Uterus (tissue), 4 donors: ENCODE measurements at places on chromosomes 13 and 19. TPM values are rescaled to one million over a fixed set of nuclear protein-coding genes. Genes with fewer than 3 reads are reported as not detected.

- H3K27me3 ChIP-seq: no peaks in the 10 kb centered on the region
- DNase-seq: no peak
- H3K4me1 ChIP-seq: no peaks in the 10 kb centered on the region
- H3K36me3 ChIP-seq: no peaks in the 10 kb centered on the region
- H3K4me3 ChIP-seq: no peak overlapping the region
Observed at GRCh38 chr13:104766319-104766718, 1700.1 kb upstream of the SLC10A2 start.

- no peaks in the 10 kb centered on the region for H3K4me1 ChIP-seq
- no peak for DNase-seq
- no peak overlapping the region for H3K27ac ChIP-seq
- H3K36me3 ChIP-seq: no peaks in the 10 kb centered on the region
- H3K27me3 ChIP-seq: no peaks in the 10 kb centered on the region
Observed at GRCh38 chr13:29487466-29488454, 107.7 kb downstream of the SLC7A1 start.

- DNase-seq: no peak
- H3K27ac ChIP-seq: no peak overlapping the region
- H3K4me1 ChIP-seq: no peaks in the 10 kb centered on the region
- no peaks in the 10 kb centered on the region for H3K36me3 ChIP-seq
- H3K27me3 ChIP-seq: no peaks in the 10 kb centered on the region
- H3K4me3 ChIP-seq: no peak overlapping the region
Observed at GRCh38 chr13:105084931-105085330, 1450.5 kb downstream of the EFNB2 start.

DNA sequence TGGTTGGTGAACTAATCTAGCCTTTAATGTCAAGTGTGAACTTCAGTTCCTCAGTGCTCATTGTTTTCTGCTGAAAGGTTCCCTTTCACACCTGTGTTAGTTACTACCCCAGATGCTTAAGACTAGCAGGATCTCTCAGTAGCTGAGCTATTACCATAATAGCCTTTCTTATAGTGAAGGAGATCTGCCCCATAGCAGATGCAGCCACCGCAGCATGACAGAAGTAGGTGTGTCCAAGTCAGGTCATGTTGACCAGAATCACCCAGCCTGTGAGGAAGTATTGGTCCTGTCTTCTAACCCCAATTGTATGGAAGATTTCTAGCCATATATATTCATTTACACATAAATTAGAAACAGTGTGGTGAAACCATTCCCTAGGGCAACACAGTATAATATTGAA, 37.3 kb downstream of the ZAR1L start:
- H3K27me3 ChIP-seq: no peaks in the 10 kb centered on the region
- no peak overlapping the region for H3K27ac ChIP-seq
- no peak overlapping the region for H3K4me3 ChIP-seq

IRS2 gene
- 20.3 TPM for total RNA-seq

GJA3 gene
- not detected for total RNA-seq

DNA sequence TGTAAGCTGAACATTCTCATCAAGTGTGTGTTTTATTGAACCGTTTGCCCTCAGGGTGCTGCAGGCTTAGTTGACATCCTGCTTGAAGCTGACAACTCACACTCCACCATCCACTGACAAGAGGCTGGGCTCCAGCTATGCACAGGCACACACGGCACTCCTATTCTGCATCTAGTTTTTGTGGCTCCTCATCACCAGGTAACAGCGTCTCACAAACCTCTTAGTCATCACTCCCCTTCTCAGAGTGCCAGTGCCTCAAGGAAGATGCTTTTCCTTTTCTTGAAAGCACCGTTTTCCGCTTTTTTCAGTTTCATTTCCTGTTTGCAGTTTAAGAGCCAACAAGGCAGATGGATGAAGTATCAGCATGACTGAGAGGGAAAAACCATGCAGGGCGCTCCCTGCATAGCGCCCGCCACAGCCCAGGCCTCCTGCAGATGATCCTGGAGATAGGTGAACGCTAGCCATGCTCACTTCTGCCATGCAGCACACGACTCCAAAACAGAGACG, 491.2 kb downstream of the COG6 start:
- no peaks in the 10 kb centered on the region for H3K27me3 ChIP-seq
- H3K36me3 ChIP-seq: no peaks in the 10 kb centered on the region
- no peak for DNase-seq

SLC27A5 gene
- total RNA-seq: 3.8 TPM

ZNF154 gene
- total RNA-seq: 27.4 TPM

DNA sequence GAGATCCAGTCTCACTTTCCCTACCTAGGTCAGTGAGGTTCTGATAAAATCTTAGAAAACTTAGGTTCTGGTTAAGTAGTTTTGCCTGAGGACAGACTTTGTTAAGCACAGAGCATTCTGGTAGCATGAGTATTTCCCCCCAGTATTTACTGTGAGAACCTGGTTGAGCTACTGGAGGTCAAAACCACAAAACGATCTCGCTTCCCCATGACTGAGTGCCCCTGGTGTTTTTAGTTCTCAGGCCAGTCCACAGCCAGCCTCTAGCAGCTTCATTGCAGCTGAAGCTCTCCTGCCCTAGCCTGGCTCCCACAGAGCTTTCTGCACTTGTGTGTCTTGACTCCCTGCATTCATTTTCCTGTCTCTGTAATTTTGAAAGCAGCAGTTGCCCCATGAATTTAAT, 1138.2 kb downstream of the UQCRFS1 start:
- H3K4me3 ChIP-seq: no peak overlapping the region
- no peak overlapping the region for H3K27ac ChIP-seq
- no peaks in the 10 kb centered on the region for H3K36me3 ChIP-seq
- H3K4me1 ChIP-seq: no peaks in the 10 kb centered on the region
- no peak for DNase-seq

DNA sequence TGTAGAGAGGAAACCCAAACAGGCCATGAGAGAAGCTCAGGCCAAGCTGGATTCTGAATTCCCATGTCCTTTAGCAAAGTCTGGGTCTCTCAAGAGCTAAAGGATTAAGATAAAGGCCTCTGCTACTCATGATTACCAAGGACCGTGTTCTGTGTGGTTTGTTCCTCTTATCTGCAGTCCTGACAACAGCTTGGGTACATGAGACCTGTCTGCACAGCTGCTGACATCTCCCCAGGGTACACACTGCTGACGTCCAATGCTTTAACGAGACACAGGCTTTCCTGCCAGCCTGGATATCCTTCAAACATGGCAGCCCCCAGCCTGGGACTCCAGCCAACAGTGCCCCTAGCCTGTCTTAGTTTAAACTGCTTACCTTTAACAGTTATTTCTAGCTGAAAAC, 211.0 kb downstream of the SLC7A1 start:
- no peak for DNase-seq
- no peaks in the 10 kb centered on the region for H3K36me3 ChIP-seq
- no peak overlapping the region for H3K4me3 ChIP-seq
- no peak overlapping the region for H3K27ac ChIP-seq
- H3K4me1 ChIP-seq: no peaks in the 10 kb centered on the region

CADM4 gene
- total RNA-seq: 6.1 TPM

GRCh38 chr13:27211771-27212364, 39.5 kb upstream of the RPL21 start:
- no peaks in the 10 kb centered on the region for H3K4me1 ChIP-seq
- DNase-seq: no peak
- H3K36me3 ChIP-seq: no peaks in the 10 kb centered on the region
- H3K27me3 ChIP-seq: no peaks in the 10 kb centered on the region
- H3K27ac ChIP-seq: no peak overlapping the region

DNA sequence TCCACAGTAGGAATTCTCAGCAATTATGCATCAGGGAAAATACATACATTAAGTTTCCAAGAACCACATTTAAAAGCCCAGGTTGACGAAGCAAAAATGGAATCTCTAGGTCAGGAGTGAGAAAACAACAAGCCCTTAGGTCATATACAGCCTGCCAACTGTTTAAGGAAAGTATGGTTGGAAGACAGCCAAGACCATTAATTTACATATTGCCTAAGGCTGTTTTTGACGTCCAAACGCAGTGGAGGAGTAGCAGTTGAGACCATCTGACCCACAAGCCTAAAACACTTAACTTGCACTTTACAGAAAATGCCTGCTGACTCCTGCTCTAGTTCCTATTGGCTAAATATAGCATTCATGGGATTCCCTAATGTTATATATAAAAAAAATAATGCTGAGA, 299.0 kb downstream of the ITGBL1 start:
- DNase-seq: no peak
- no peak overlapping the region for H3K27ac ChIP-seq
- H3K4me1 ChIP-seq: no peaks in the 10 kb centered on the region
- H3K27me3 ChIP-seq: no peaks in the 10 kb centered on the region

KL gene
- total RNA-seq: 6.9 TPM

KLK3 gene
- not detected for total RNA-seq

DNA sequence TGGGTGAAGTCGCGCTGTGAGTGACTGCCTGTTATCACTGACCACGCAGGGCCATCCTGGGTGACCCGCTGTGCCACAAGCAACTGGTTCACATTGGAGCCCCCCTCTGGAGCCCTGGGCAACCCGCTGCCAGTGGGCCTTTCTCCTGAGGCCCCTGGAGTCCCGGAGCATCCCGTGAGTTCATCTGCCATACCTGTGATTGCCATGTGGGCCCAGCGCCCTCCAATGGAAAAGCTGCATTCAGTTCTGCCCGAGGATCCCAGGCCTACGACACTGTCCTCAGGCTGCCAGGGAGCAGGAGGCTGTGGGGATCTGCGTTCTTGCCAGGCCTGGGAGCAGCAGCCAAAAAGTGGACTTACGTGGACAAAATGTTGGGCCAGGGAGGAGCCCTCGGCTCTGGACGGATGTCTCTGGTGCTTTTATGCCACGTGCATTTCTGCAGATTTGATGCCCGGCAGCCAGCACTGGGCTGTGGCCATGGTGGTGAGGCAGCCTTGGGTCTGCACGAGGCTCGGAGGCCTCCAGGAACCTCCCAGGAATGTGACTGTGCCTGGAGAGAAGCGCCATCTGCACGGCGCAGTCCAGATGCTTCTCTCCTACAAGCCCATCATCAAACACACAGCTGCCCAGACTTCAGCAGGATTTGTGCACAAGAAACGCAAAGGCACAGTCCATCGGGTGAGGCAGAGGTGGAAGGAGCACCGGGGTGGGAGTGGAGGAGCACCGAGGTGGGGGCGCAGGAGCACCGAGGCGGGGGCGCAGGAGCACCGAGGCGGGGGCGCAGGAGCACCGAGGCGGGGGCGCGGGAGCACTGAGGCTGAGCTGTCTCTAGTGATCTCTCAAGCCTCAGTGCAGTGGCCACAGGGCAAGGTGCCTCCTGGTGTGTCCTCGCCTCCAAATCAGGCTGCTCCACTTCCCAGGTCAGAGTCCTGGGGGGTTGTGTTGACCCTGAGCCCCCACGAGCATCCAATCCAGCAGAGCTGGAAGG, 44.0 kb downstream of the C13orf46 start:
- H3K36me3 ChIP-seq: no peaks in the 10 kb centered on the region
- DNase-seq: no peak
- H3K27me3 ChIP-seq: no peaks in the 10 kb centered on the region
- no peak overlapping the region for H3K4me3 ChIP-seq
- no peak overlapping the region for H3K27ac ChIP-seq

FCGBP gene
- 34.7 TPM for total RNA-seq

FGF22 gene
- total RNA-seq: not detected

- H3K27ac ChIP-seq: no peak overlapping the region
- no peaks in the 10 kb centered on the region for H3K4me1 ChIP-seq
- H3K27me3 ChIP-seq: no peaks in the 10 kb centered on the region
Observed at GRCh38 chr19:2214251-2214650, 21.9 kb downstream of the PLEKHJ1 start.

DNA sequence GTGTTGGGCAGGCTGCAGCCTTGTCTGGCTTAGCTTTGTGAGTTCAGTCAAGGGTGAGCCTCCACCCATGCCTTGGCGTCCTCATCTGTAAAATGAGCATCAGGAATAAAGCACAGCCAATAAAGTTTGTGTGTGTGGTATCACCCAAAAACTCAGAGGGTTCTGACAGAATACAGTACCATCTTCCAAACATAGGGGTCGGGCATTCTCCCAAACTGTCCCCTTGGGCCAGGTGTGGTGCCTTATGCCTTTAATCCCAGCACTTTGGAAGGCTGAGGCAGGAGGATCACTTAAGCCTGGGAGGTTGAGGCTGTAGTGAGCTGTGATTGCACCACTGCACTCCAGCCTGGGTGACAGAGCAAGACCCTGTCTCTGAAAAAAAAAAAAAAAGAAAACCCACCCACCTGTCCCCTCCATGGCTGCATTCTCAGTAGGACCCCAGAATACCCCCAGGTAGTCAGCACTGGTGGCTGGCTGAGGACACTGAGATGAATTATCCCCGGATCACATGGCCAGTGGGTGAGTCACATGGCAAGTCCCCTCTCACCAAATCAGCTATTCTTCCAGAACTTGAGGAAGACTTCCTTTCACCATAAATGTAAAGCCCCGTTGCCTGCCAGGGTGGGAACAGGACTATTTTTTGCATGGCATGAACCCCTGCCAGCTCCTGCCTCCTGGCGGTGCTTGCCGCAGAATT, 18.6 kb downstream of the POP4 start:
- H3K4me1 ChIP-seq: no peaks in the 10 kb centered on the region
- H3K27ac ChIP-seq: no peak overlapping the region
- no peak for DNase-seq
- no peak overlapping the region for H3K4me3 ChIP-seq
- H3K36me3 ChIP-seq: no peaks in the 10 kb centered on the region
- no peaks in the 10 kb centered on the region for H3K27me3 ChIP-seq

DNA sequence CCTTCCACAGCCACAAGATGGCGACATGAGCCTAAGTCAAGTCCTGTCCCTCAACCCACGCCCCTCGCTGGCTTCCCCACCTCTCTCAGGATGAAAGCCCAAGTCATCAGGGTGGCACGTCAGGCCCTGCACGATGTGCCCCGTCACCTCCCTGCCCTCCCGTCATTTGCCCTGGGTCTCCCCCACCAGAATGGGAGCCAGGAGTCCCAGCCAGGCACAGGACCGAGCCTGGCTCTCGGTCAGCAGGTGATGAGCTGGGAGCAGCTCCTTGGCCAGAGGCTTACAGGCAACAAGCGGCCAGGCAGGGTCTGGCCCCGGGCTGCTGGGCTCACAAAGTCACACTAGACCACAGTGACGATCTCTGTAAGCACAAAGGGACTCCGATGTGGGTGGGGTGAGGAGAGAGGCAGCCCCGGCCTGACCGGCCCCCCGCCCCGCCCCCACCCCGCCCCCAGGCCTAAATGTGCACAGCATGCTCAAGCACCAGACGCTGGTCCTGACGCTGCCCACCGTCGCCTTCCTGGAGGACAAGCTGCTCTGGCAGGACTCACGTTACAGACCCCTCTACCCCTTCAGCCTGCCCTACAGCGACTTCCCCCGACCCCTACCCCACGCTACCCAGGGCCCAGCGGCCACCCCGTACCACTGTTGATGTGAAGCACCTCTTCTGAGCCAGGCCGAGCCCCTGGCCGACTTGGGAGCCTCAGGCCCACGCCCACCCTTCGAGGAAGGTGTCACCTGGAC, 7.3 kb downstream of the MRPL4 start:
- no peaks in the 10 kb centered on the region for H3K27me3 ChIP-seq
- no peaks in the 10 kb centered on the region for H3K4me1 ChIP-seq
- no peaks in the 10 kb centered on the region for H3K36me3 ChIP-seq
